ENCODE measurements at places on chromosomes 2 and 18.

DNA sequence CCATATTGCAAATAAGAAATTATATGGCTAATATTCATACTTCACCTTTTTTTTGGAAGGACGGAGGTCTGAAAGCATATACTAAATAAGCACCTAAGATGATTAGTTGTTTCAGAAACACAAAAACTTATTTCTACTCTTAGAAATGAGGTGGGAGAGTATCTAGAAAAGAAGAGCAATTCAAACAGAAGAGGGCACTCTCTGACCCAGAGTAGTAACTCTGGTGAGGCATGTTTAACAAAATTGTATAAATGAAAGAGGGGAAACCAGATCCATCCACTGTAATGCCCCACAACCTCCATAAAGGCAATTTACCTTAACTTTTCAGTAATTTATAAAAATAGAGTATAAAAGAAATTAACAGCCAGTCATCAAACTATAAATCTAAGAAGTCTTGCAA is 669.6 kb upstream of the VRK2 start:
- DNase-seq = no peak

GRCh38 chr18:56036741-56037140 is 448.7 kb upstream of the TCF4 start:
- DNase-seq = no peak

- no peak for DNase-seq
These were observed 471.1 kb upstream of the FAM98A start for GRCh38 chr2:34070196-34070595.

- DNase-seq = no peak
These were observed 91.6 kb downstream of the PRKRA start for GRCh38 chr2:178359192-178359912.

GRCh38 chr2:205066081-205066480 is 520.8 kb downstream of the PARD3B start:
- DNase-seq = no peak

- no peak for DNase-seq
These were observed 125.1 kb downstream of the TANC1 start for GRCh38 chr2:159093497-159093896.

DNA sequence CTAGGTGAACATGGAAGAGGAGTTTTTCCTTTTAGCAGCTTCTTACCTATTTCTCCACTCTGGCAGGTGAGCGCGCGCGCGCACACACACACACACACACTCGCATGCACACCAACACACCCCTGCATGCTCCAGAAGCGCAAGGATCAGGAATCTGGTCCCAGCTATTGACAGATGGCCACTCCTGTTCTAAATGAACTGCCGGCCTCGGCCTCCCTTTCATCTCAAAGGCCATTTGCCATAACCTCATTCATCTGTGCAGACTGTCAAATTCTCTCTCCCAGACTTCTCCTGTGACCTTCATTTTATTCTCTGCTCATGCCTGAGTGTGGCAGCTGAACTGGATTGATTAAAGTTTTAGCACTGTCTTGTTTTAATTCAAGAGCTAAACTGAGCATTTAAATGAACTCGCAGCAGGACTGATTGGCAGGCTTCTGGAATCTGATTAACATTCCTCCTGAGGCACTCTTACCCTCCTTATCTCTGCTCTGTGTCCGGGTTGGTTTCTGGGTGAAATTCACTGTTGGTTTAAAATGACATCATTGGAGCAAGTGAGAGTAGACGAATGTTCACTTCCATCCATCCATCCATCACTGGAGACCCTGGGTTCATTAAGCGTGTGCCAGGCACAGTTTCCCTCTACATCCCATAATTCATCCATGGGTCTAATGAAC is 58.8 kb downstream of the FECH start:
- DNase-seq = no peak

DNA sequence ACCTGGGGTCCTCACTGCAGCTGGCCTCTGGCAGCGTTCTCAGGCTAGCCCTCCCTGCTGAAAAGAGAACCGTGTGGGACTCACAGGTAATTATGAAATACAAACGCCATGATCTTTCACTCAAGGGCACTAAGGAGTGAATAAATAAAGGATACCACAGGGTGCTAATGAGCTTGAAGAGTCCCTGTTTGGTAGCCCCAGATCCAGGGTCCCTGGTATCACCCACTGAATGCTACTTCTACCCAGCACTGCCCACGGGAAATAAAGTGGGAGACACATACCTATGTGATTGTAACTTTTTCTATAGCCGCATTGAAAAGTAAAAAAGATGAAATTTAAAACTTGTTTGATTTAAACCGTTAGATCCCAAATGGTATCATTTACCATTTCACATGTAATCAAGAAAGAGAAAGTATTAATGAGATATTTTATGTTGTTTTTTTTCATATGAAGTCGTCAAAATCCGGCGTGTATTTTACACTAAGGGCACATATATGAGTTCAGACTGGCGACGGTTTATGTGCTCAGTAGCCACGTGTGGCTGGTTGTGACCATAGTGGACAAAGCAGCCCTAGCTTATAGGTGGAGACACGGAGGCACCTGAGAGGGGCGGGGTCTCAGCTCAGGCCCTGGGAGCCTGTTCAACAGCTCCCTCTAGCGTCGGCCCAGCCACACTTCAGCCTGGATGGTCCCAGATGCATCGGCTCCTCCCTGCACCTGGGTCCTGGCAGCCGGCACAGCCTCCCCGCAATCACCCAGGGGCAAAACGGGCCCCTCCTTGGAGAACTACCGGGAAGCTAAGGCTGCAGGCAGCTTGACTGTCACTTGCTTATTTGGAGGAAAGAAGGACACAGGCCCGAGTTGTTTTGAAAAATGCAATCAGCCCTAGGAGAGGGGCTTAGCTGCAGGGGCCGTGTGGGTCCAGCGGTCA is 39.2 kb downstream of the ODC1 start:
- peak; percentile 76 for DNase-seq

DNA sequence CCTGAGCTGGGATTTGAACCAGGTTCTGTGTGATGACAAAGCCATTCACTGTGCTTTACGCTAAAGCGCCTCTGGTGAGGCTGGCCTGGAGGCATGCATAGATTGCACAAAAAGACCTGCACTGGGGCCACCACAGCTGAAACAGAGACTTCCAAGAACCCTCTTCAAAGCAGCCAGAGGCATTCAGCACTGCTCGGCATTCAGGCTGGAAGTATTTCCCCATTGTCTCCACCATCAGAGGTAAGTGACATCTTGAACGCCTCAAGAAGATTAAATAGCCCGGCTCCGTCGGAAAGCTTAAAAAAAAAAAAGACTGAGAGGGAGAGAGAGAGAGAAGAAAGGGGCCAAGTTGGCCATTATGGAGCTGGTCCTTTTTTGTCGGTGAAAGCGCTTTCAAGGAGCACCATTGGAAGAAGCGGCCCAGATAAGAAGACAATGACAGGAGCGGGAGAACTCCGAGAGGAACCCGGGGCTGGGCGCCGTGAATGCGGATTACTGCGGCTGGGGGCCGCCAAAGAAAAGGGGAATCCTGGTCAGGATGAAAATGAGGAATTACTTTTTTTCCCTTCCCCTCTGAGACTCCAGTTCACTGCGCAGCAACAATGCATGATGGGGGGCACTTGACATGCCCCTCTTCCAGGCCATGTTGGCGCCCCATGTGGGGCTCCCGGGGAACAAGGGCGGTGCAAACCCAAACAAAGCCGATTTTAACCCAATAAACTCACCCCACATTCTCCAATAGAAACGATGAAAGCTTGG is 228.3 kb downstream of the MYCN start:
- no peak for DNase-seq

DNA sequence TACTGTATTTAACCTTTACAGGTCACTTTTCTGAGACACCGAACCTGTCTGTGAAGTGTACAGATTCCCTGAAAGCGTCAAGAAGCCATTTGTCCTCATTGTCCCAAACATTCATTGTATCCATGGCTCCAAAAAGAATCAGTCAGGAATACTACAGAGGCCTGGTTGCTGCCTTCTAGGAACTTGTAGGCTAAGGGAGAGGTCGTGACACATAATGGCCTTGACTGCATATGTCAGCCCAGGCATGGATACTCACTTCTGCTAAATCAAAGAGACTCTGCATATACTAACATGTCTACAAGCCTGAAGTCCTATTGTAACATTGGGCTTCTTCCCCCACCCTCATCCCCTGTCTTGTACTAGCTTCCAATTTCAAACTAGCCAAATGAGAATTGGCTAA is 40.2 kb downstream of the ONECUT2 start:
- no peak for DNase-seq

- no peak for DNase-seq
These were observed 275.5 kb downstream of the KCNJ3 start for GRCh38 chr2:154974041-154974440.

- DNase-seq = no peak
These were observed 18.5 kb downstream of the REL start for GRCh38 chr2:60899892-60900249.

DNA sequence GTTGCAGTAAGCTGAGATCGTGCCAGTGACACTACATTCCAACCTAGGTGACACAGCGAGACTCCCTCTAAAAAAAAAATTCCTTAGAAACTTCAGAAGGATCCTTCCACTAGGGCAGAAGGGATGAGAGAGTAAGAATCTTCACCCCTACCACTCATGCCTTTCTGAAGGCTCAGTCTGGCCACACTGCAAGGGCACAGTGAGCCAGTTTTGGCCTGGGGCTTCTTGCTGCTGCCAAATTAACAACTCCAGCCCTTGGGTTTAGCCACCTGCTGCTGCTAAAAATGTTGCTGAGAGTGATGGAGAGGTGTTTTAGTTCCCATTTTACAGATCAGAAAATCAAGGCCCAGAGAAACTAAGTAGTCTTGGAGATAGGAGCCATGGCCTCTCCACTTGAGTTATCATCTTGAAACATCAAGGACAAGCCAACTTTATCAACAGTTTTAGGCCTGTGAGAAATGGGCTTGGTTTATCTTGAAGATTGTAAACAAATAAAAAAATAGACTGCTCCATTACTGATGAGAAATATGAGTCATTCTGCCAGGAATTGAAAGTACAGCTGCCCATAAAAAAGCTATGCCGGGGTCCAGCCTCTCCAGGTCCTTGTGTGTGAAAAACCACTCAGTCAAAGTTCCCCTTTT is 31.9 kb upstream of the CASP8 start:
- DNase-seq = no peak

- DNase-seq = no peak
These were observed 289.1 kb downstream of the TRIB2 start for GRCh38 chr2:13005761-13006335.

DNA sequence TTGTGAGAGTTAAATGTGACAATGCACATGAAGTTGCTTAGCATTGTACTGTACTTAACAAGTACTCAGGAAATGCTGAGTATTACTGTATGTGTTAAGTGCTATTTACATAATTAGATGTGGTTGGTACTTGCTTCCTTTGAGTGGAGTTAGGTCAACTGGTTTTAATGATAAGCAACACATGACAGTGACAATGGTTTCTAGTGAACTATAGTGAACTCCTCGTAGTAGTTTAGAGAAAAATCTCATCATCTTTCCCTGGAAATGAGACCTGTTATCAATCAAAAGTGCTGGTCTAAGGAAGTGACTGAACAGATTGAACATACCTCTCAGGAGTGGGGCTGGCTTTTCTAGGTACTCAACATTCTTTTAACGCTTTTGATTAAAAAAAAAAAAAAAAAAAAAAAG is 29.2 kb upstream of the ZDBF2 start:
- no peak for DNase-seq

DNA sequence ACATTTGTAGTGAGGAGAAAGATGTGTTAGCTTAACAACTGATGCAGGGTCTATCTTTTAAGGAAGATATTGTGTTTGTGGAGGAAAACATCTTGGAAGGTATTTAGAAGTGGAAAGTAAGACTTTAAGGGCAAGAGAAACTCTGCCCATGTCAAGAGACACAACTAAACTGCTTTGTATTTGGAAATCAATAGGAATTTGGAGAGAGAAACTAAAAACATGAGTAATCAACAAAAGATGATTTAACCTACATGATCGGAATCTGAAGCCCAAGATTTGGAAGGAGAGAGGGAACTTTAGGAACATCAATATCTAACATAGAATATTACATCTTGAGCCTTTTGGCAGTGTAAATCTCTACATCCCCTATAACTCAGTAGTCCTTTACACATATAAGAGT is 184.2 kb upstream of the COL3A1 start:
- DNase-seq = no peak

GRCh38 chr2:101751875-101752619 is 54.5 kb downstream of the MAP4K4 start:
- DNase-seq = no peak

GRCh38 chr2:19559596-19560240 is 201.3 kb upstream of the OSR1 start:
- no peak for DNase-seq

- DNase-seq = no peak
These were observed 970.6 kb upstream of the ACVR2A start for GRCh38 chr2:146874260-146874658.

- no peak for DNase-seq
These were observed 536 bp downstream of the ELP2 start for GRCh38 chr18:36130039-36130831.

DNA sequence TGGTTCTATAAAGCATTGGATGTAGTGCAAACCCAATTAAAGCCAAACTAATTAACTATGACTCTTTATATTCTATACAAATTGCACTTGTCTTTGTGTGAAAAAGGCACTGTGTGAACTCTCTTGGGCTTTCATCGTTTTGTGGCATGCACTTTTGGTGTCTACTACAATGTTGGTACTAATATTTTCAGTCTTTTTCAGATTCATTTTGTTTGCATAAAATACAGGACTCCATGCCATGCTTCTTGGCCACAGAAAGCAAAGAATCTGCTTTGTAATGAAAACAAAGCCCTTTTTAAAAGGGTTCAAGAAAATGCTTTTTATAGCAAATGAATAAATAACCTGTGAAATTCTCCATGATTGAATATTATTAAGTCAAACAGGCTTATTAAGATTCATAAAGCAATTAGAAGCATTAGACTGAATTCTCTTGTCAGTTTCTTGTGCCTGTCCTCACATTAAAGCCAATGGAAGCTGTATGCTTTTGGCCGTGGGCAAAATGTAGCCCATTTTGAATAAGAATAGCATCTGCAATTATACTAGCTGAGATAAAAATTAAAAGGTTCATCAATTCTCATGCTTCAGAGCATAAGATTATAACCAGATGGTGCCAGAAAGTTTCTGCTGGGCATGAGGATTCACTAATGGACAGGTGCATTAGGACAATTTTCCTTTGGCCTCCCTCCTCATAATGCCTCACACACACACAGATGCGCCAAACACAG is 1665.2 kb downstream of the SUCLG1 start:
- DNase-seq = no peak

GRCh38 chr2:46325182-46325928 is 28.1 kb downstream of the EPAS1 start:
- no peak for DNase-seq

GRCh38 chr2:24768601-24769000 is 24.6 kb downstream of the PTRHD1 start:
- no peak for DNase-seq

- DNase-seq = no peak
These were observed 417.1 kb downstream of the HRH4 start for GRCh38 chr18:24877546-24877945.

GRCh38 chr2:231552752-231553151 is 22.5 kb upstream of the NMUR1 start:
- no peak for DNase-seq

GRCh38 chr2:191189112-191189635 is 38.4 kb upstream of the STAT4 start:
- no peak for DNase-seq

Data from GM06990 (cell line).